ENCODE measurements at places on chromosomes 3 and 15. TPM values are rescaled to one million over a fixed set of nuclear protein-coding genes. Genes with fewer than 3 reads are reported as not detected.

DNA sequence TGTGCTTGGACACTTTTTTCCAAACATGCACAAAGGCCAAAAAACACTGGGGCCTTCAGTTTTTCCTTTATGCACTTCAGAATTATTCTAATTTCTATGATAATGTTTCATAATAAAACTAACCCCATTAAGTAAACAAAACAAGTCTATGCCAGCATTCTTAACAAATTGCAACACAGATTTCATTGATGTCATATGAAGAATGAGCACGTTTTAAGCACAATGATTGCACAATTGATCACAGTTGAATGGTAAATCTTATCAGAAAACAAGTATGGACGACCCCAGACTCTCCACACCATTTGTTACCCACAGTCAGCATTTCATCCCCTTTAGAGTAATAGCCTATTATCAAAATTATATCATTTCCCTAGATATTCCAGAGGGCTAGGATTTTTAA lies 46.7 kb upstream of the PROK2 start:
- H3K4me1 ChIP-seq, result no peaks in the 10 kb centered on the region
- no peak for DNase-seq
- H3K4me3 ChIP-seq, result no peak overlapping the region
- no peak overlapping the region for H3K27ac ChIP-seq

The CLDN11 gene
- total RNA-seq, result 0.36 TPM

DNA sequence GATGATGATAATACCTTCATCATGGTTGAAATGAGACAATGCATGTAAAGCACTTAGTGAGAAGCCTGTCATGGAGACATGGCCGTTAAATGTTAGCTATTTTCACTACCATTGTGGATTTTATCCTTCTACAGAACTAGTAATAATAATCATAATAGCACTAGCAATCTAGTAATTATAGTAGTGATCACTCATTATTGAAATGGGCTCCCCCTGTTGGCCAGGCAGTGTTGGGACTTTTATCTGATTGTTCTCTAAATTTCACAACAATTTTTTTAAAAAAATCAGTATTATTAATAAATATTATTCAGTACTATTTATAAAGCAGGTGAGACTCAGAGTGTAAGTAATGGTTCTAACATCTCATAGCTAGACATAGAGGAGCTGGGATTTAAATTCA lies 396.3 kb downstream of the IL5RA start:
- no peak overlapping the region for H3K27ac ChIP-seq
- no peaks in the 10 kb centered on the region for H3K27me3 ChIP-seq
- no peak for DNase-seq
- H3K4me3 ChIP-seq, result no peak overlapping the region
- no peaks in the 10 kb centered on the region for H3K36me3 ChIP-seq

DNA sequence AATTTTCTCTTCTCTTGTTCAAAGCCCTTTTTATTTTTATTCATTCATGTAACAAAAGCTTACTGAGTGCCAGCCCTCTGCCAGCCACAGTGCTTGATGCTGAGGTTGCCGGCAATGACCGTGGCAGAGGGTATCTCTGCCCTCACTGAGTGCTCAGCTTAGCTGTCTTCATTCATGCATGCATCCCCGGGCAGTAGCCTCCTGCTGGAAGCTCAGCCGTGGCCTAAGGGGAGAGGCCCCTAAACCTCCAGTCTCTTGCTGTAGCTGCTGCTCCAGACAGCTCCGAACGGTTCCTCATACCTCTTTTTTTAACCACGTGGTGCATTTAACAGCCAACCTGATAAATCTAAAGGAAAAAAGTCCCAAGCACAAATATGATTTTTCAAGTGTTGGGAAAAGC lies 34.6 kb upstream of the CCDC66 start:
- H3K4me3 ChIP-seq, result no peak overlapping the region
- no peaks in the 10 kb centered on the region for H3K4me1 ChIP-seq
- DNase-seq, result no peak
- H3K27ac ChIP-seq, result no peak overlapping the region
- no peaks in the 10 kb centered on the region for H3K36me3 ChIP-seq

DNA sequence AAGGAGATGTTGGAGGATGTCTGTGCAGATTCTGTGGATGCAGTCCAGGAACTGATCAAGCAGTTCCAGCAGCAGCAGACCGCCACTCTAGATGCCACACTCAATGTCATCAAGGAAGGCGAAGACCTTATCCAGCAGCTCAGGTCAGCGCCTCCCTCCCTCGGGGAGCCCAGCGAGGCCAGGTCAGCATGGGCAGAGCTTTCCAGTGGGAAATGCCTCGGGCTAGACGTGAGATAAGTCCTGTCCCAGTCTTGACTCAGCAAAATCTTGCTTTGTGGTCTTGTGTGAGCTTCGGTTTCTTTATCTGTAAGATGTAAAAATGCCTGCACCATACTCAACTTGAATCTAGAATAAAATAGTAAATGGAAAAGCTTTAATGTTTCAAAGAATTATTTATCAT lies 335.1 kb upstream of the UMPS start:
- H3K27me3 ChIP-seq, result no peaks in the 10 kb centered on the region
- no peaks in the 10 kb centered on the region for H3K4me1 ChIP-seq
- H3K4me3 ChIP-seq, result no peak overlapping the region

The CAPN3 gene
- total RNA-seq, result 44.2 TPM

The MAP2K5 gene
- 47.1 TPM for total RNA-seq

GRCh38 chr15:88484682-88485331 lies 17.3 kb downstream of the MRPS11 start:
- H3K27ac ChIP-seq, result no peak overlapping the region
- no peaks in the 10 kb centered on the region for H3K27me3 ChIP-seq
- H3K36me3 ChIP-seq, result no peaks in the 10 kb centered on the region
- no peaks in the 10 kb centered on the region for H3K4me1 ChIP-seq
- DNase-seq, result no peak

- H3K36me3 ChIP-seq, result peaks cover 45% of the 10 kb centered on the region
- H3K27ac ChIP-seq, result no peak overlapping the region
- DNase-seq, result no peak
- no peak overlapping the region for H3K4me3 ChIP-seq
These were observed 30.8 kb downstream of the SIN3A start for GRCh38 chr15:75420698-75421097.

GRCh38 chr3:61944726-61945125 lies 383.4 kb downstream of the PTPRG start:
- no peak overlapping the region for H3K27ac ChIP-seq
- DNase-seq, result no peak
- no peaks in the 10 kb centered on the region for H3K27me3 ChIP-seq
- H3K4me3 ChIP-seq, result no peak overlapping the region
- H3K4me1 ChIP-seq, result no peaks in the 10 kb centered on the region
- no peaks in the 10 kb centered on the region for H3K36me3 ChIP-seq

DNA sequence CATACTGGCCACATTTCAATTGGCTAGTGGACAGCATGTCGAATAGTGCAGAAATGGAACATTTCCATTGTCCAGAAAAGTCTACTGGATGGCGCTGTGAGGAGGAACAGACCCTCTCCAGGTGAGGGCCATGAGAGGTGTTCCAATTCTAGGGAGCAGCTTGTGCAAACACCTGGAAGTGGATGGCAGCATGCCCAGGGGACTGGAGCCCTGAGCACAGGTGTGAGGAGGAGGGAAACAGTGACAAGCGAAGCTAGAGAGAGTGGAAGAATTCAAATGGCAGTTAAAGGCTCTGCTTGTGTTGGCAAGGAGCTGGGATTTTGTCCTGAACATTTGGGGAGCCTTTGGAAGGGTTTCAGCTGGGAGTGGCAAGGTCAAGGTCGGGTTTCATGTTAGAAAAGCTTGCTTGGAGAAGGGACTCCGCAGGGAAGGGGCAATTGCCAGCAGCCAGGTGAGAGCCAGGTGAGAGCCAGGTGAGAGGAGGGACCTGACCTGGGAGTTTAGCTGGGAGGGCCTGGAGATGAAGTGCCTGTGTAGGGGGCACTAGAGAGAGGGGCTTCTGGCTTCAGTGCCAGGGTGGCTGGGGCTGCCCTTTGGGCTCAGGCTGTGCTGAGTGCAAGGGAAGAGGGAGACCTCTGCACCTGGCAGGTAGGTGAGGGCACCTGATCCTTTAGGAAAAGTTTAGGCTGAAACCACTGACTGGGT lies 93.8 kb downstream of the LINGO1 start:
- H3K4me3 ChIP-seq, result no peak overlapping the region
- H3K36me3 ChIP-seq, result no peaks in the 10 kb centered on the region
- no peak for DNase-seq
- H3K27ac ChIP-seq, result no peak overlapping the region

DNA sequence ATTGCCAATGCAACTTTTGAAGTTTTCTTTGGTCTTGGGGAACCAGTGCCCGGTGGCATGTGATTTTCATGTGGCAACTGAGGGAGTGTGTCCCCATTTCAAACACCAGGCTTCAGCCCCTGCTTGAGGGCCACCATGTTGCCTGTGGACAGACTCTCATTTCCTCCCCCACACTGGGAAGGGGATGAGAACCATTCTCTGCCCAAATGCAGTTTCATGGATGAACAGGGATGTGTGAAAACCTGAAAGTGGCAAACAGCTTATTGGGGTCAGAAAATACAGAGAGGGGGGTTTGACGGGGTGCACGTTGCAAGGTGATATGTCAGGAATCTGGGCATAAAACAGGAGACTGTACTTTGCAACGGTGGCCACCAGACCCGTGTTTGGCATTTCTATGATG lies 6.3 kb downstream of the FAM107A start:
- no peaks in the 10 kb centered on the region for H3K36me3 ChIP-seq
- peaks cover 4% of the 10 kb centered on the region for H3K4me1 ChIP-seq
- DNase-seq, result no peak
- no peak overlapping the region for H3K27ac ChIP-seq
- H3K4me3 ChIP-seq, result no peak overlapping the region
- peaks cover 2% of the 10 kb centered on the region for H3K27me3 ChIP-seq

- no peaks in the 10 kb centered on the region for H3K27me3 ChIP-seq
- H3K36me3 ChIP-seq, result no peaks in the 10 kb centered on the region
- H3K4me1 ChIP-seq, result no peaks in the 10 kb centered on the region
- no peak for DNase-seq
These were observed 7.8 kb upstream of the NANOGP8 start for GRCh38 chr15:35092846-35093245.

The PLSCR4 gene
- not detected for total RNA-seq
